Natural killer cell (primary cell): ENCODE measurements at places on chromosomes 1 and 21. TPM values are rescaled to one million over a fixed set of nuclear protein-coding genes. Genes with fewer than 3 reads are reported as not detected.

The CENPS gene
- 4.1 TPM for total RNA-seq

The FABP3 gene
- not detected for total RNA-seq

The ADAR gene
- 260 TPM for total RNA-seq

The CFHR4 gene
- not detected for total RNA-seq

The SLC30A10 gene
- not detected for total RNA-seq

The IGSF5 gene
- not detected for total RNA-seq

The GJA4 gene
- total RNA-seq, result not detected

The FALEC gene
- not detected for total RNA-seq

The CLCNKA gene
- total RNA-seq, result 0.33 TPM

The MYOG gene
- total RNA-seq, result not detected

The PRAMEF4 gene
- not detected for total RNA-seq

The ANGPTL3 gene
- not detected for total RNA-seq

The SLC6A17 gene
- not detected for total RNA-seq

The ATP1A4 gene
- total RNA-seq, result not detected

The FYB2 gene
- not detected for total RNA-seq
